ENCODE measurements at places on chromosomes 13 and 19.

DNA sequence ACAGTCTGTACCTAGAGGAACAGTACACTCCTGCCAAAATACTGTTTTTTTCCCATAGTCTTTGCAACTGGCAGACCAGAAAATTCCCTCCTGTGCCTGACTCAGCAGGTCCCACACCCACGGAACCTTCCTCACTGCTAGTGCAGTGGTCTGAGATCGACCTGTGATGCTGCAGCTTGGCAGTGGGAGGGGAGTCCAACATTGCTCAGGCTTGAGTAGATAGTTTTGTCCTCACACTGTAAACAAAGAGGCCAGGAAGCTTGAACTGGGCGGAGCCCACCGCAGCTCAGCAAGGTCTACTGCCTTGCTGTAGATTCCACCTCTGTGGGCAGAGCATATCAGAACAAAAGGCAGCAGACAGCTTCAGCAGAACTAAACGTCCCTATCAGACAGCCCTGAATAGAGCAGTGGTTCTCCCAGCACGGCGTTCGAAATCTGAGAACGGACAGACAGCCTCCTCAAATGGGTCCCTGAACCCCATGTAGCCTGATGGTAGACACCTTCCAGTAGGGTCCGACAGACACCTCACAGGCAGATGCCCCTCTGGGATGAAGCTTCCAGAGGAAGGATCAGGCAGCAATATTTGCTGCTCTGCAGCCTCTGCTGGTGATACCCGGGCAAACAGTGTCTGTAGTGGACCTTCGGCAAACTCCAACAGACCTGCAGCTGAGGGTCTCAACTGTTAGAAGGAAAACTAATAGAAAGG, 92.7 kb downstream of the SUCLA2 start:
- no peak for DNase-seq

DNA sequence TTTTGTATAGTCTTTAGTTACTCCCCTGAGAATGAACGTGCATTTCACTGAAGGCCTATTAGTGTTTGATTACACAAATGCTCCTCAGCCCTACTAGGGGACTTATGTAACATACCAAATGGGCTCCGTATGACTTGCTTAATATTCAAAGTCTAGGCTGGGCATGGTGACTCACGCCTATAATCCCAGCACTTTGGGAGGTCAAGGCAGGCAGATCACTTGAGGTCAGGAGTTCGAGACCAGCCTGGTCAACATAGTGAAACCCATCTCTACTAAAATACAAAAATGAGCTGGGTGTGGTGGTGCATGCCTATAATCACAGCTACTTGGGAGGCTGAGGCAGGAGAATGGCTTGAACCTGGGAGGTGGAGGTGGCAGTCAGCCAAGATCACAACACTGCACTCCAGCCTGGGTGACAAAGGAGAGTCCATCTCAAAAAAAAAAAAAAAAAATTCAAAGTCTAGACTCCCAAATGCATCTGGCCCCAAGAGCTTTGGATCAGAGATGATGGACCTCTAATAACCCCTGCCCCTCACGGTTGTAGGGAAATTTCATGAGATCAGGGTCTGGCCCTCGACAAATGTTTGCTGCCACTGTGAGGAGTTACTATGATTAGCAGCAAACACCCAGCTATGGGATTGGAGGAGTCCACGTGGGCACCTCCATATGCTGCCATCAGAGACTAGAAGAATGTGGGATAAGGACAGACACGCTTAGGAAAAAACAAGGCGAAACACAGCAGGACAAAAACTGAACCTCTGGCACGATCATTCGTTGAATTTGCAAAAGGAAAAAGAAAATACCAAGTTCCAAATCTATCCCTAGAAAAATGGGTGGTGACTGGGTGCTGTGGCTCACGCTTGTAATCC, 4.6 kb downstream of the FBXO17 start:
- DNase-seq, result no peak

DNA sequence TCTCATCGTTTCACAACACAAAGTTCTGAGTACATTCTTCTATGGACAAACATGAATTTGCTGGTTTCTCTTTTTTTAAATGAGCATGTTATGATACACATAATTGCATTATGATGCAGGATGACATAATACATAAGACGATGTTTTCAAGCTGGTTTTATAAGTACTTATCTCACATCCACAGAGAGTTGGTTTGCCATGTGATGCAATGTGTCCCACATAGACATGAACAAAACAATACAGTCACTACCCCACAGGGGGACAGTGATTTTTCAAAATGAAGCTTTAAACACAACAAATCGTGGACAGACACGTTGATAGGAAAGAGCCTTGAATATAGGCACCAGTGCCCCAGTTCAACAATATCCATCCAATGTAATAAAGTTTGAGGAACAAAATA, 447.1 kb downstream of the KLF12 start:
- no peak for DNase-seq

DNA sequence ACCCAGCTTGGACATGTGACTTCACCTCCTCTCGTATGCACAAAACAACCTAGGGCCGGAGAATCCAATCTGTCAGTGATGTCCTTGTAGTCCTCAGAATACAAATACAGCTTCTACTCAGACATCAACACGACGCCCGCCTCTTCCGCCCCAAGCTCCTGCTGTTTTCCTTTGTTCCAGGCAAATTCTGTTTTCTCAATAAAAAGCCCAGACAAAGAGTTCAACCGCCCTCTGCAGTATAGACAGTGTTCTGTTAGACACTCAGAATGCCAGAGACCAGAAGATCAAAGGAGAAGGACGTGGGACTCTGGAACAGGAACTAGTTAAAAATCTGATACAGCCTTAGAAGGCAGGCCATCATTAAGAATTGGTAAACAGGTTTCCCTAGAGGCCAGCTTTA, 42.0 kb upstream of the GGACT start:
- no peak for DNase-seq

DNA sequence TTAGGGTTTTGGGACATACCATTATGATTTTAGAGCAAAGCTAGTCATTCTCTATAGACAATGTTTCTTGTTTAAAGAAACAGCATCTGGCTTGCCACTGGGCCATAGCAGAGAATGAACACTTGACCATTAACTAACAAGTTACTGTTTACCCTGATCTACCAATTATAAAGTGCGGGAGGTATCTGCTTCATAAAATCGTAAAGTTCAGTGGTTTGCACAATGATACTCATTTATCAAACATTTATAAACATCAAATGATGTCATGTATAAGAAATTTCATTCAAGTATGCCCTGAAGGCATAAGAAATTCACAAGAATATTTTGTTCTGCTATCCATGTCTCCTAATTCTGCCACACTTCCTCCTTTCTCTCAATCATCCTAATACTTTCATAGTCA, 139.2 kb downstream of the PCDH20 start:
- DNase-seq, result no peak

GRCh38 chr13:48158290-48158689, 63.4 kb upstream of the MED4 start:
- DNase-seq, result no peak

- no peak for DNase-seq
Observed at GRCh38 chr19:8208119-8208921, 850 bp upstream of the CERS4 start.

GRCh38 chr13:44243198-44243857, 130.3 kb upstream of the SERP2 start:
- no peak for DNase-seq

- no peak for DNase-seq
Observed at GRCh38 chr13:81207231-81207630, 866.3 kb upstream of the SPRY2 start.

- DNase-seq, result no peak
Observed at GRCh38 chr13:113002206-113002912, 33.3 kb downstream of the MCF2L start.

DNA sequence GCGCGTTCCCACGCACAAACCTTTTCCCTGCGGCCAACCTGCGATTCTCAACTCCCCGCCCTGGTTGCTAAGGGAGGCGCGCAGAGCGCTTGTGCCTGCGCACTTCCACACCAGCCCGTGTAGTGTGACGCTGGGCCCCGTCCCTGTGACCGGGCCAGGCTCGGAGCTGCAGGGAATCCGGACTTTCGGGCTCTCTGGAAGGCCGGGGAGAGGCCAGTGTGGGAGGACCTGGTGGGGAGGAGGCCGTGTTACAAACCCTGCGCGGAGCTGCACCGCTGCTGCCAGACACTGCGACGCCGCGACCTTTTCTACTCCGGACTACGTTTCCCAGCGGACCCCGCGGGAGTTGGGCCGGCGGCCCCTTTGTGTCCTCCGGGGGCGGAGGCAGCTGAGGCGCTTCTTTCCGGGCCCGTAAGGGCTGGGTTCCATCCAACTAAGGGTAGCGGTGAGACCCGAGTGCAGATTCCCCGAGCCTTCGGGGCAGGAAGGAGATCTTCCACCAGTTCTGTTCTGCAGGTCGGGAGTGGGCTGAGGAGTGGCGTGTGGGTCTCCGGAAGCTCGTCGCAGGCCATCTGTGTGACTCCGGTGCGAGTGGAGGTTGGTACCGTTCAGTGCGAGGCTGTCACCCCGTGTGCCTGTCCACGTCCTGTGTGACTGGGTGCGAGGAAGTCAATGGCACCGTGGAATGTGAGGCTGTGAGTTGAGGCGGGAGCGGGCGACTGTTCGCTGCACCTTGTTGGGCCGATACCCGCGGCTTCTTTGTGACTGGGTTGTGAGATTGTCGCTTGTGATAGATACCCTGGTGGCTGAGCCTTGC, at the start of gene ZNF570:
TSS of gene ZNF570 (plus strand) at position 396 of the 817 bp plus-strand sequence. CDS start 999 bp downstream, outside the sequence.
- peak; percentile 76 for DNase-seq

DNA sequence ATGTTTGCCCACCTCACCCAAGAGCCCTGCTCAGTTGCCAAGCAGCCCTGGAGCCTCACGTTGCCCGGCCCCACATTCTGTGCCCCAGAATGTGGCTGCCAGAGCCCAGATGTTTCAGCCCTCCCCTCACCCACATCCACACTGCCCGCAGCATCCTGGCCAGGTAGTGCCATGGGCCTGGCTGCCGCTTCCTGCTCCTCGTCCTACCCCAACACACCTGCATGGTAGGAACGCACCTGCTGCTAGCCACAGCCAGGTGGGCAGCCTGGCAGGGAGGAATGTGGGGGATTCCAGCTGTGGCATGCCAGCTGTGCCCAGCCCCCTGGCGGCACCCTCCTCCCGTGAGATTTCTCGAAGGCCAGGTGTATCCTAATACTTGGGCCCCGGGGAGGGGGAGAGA, 7.5 kb upstream of the NFIX start:
- DNase-seq, result no peak

DNA sequence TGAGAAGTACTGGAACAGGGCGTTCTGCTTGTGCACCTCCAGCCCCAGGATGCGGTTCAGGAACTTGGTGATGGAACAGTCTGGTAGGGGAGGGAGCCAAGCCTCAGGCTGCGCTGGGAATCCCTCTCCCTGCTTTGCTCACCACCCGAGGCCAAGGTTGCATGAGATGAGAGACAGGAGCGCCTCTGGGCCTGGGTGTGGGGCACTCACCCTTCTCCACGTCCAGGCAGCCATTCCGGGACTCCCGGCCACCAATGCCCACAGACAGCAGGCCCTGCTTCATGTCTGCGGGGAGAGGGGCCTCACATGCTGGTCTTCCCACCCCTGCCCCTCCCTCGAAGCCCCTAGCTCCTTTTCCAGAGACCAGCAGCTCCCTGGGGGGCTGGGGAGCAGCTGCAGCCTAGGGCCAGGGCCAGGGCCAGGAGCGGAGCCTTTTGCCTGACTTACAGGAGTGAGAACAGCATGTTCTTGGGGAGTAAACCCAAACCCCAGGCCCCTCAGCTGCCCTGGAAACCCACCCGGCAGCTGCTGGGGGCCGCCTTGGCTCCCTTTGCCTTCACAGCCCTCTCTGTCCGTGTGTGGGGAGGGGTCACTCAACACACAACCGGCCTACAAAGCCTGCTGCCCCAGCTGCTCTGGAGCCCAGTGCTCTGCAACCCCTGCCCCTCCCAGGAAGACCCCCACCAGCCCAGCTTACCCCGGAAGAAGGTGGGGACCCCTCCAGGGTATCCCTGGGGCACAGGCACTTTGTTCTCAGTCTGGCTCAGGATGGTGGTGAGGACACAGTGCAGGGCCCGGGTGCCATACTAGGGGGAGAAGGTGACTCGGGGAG, 7.2 kb downstream of the GPX4 start:
- no peak for DNase-seq

DNA sequence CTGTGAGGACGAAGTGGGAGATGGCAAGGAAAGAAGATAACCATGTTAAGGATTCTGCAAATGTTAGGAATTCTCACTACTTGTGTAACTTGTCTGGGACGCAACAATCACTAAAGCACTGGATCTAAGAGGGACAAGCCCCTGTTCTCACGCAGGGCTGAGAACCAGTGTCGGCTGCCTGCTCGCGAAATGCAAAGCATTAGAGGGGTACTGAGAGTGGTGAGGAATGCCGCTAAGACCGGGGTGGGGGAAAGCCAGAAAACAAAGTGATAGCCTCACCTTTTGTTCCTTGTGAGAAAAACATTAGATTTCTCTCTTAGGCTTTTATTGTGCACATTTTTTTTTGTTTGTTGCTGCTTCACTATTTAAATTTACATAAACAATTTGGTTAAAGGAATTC, 241.9 kb downstream of the ABCC4 start:
- no peak for DNase-seq

- DNase-seq, result no peak
Observed at GRCh38 chr13:111482806-111483620, 162.6 kb downstream of the TEX29 start.

DNA sequence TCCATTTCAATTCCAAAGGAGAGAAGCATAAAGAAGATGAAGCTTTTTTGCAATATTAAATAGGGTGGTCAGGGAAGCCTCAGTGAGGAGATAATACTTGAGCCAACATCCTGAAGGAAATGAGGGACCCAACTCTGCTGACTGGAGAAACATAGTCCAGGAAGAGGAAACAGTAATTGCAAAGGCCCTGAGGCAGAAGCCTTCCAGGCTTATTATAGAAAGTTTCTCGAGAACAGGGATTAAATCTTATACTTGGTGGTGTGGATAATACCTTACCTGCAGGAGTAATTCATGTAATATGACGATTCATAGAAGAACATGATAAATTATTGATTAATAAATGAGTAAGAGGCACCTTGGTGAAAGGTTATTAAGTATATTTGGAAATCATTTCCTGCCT, 1.0 kb upstream of the RFC3 start:
- DNase-seq, result no peak

DNA sequence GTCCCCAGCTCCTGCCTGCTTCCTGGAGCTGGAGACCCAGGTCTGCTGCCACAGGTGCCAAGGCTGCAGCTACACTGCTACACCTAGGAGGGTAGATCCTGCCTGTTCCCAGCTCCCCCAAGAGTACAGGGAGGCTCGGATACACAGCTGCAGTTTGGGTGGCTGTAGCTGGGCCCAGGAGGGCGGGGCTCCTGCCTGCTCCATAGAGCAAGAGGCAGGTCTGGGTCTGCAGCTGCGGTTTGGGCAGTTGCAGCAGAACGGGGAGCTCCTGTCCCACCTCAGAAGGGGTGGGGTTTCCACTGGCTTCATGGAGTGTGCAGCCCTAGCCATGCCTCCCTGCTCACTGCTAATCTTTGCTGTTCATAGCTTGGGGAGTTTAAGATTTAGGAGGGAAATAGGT, 199.0 kb downstream of the NUFIP1 start:
- DNase-seq, result no peak

- DNase-seq, result no peak
Observed at GRCh38 chr13:50079655-50080202, 64.5 kb downstream of the KCNRG start.

- no peak for DNase-seq
Observed at GRCh38 chr19:33456845-33457220, 64.8 kb downstream of the PEPD start.

- DNase-seq, result peak; percentile 88
Observed at GRCh38 chr13:106536244-106537034, 977 bp upstream of the EFNB2 start.
